ENCODE measurements at places on chromosomes 1 and 21. TPM values are rescaled to one million over a fixed set of nuclear protein-coding genes. Genes with fewer than 3 reads are reported as not detected.

The UTS2 gene
- total RNA-seq = not detected

The ALX3 gene
- total RNA-seq = not detected

The MRTO4 gene
- 25.2 TPM for total RNA-seq

The RBM34 gene
- 76.3 TPM for total RNA-seq

The NEGR1 gene
- 22.6 TPM for total RNA-seq

The AGO3 gene
- 29.0 TPM for total RNA-seq

The HSD11B1 gene
- total RNA-seq = 1.2 TPM

The TGFB2 gene
- 36.2 TPM for total RNA-seq

The FAM177B gene
- total RNA-seq = not detected

The TMEM63A gene
- 29.4 TPM for total RNA-seq

The PTPRF gene
- total RNA-seq = 132 TPM

The ERICH3 gene
- 0.05 TPM for total RNA-seq

The IL23R gene
- not detected for total RNA-seq

The LCE2D gene
- total RNA-seq = not detected

Data from smooth muscle cell of the umbilical artery (primary cell).